ENCODE measurements at places on chromosomes 4 and X.

- DNase-seq, result no peak
Measured at GRCh38 chr4:139978692-139979091, 175.3 kb downstream of the MAML3 start.

- DNase-seq, result no peak
Measured at GRCh38 chrX:68086709-68087108, 346.6 kb downstream of the OPHN1 start.

- DNase-seq, result no peak
Measured at GRCh38 chr4:150217808-150218207, 139.6 kb downstream of the DCLK2 start.

GRCh38 chrX:15404401-15405096, 20.3 kb upstream of the VEGFD start:
- no peak for DNase-seq

GRCh38 chr4:172011196-172011595, 198.0 kb downstream of the GALNTL6 start:
- DNase-seq, result peak; percentile 20

DNA sequence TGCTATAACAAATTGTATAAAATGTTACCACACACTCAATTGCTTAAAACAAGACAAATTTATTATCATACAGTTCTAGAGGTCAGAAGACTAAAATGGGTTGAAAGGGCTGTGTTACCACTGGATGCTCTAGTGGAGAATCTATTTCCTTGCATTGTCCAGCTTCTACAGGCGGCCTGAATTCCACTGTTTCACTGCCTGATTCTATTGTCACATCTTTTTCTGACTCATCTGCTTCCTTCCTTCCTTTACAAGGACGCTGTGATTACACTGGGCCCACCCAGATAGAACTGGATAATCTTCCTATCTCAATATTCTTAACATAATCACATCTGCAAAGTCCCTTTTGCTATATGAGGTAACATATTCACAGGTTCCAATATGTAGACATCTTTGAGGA, 19.4 kb upstream of the ARMCX1 start:
- DNase-seq, result no peak

DNA sequence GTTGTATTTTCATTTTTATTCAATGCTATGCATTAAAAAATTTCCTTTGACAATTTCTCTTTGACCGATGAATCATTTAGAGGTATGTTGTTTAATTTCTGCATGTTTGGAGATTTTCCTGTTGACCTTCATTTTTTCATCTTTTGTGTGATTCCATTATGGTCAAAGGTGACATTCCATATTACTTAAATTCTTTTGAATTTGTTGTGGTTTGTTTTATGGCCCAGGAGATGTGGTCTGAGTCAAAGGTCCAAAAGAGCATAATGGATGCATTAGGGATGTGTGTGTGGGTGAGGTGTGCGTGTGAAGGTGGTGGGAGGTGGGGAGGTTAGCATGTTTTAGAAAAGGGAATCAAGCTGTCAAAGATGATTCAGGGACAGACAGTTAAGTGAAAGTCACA, 76.0 kb upstream of the GIMD1 start:
- no peak for DNase-seq

DNA sequence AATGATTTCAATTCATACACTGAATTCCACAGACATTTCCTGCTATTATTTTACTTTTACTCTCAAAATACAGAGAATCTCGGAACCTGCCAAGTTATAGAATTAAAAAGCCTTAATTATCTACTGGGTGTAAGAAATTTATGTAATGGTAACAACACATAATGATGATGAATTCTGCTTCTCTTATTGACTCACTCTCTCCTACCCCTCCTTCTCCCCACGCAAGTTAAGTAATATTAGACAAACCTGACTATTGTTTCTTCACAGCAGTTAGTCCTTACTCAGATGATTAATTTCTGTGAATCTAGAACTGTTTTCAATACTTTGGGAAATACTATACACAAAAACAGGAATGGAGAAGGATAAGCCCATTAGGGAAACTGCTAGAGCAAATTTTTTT, 762.0 kb downstream of the CCSER1 start:
- no peak for DNase-seq

GRCh38 chr4:99381588-99382175, 29.1 kb upstream of the ADH1C start:
- DNase-seq, result no peak

- DNase-seq, result no peak
Measured at GRCh38 chr4:80103629-80104028, 30.6 kb upstream of the ANTXR2 start.

- no peak for DNase-seq
Measured at GRCh38 chr4:41880840-41881831, 54.1 kb upstream of the TMEM33 start.

DNA sequence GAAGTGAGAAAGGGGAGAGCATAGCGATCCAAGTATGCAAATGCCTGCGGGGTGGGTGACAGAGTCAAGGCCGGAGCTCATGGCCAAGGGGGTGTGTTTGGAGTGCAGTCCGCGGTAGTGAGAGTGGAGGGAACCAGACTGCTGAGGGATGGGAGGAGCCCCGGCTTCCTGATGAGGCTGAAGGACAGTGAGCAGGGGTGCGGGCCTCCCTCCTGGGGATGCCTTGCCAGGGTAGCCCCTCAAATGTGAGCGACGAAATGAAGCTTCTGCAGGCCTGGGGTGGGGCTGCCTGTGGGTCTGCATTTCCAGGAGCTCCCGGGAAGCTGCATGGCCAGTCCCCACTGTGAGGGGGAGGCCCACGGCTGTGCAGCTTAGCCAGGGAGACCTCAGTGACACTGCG, 45.0 kb downstream of the PSAPL1 start:
- DNase-seq, result no peak

All from iPS DF 19.7 (cell line).